ENCODE measurements at places on chromosomes 3 and 15.
A peak's percentile ranks its signal among the peaks of the same experiment; 100 is the strongest.

- no peak for DNase-seq
- no peaks in the 10 kb centered on the region for H3K27me3 ChIP-seq
- H3K27ac ChIP-seq: no peak overlapping the region
These were observed 130.5 kb upstream of the PHLDB2 start for GRCh38 chr3:111728566-111728935.

GRCh38 chr3:30426293-30426993 lies 180.0 kb upstream of the TGFBR2 start:
- no peaks in the 10 kb centered on the region for H3K4me1 ChIP-seq
- no peaks in the 10 kb centered on the region for H3K27me3 ChIP-seq

DNA sequence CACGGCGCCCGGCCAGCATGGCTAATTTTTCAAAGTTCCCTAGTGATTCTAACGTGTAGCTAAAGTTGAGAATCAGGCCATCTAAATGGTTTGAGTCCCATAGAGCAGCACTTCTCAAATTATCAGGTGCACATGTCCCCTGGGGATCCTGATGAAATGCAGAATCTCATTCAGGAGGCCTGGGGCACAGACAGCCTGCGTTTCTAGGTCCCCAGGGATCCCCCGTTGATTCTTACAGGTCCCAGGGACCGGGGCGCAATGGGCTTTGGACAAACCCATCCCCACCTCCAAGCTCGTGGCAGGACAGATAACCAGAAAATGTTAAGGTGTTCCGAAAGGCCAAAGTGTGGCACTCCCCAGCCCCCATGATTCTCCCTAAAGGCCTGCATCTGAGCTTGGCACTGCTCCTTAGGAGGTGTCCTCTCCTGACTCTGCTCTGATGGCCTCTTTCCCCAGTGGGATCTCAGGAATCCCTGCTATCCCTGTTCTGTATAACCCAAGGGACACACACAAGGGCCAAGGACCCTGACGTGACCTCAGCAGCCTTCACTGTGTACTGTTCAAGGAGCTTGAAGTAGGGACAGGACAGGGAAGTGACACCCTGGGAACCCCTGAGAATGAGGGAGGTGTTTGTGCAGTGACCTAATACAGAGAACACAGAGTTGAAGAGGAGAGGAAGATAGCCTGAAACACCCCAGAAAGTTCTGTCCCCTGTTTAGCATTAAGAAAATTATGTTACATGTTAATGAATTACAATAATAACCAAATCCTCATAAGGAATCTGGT lies 8.0 kb downstream of the LRRK1 start:
- DNase-seq: no peak
- no peaks in the 10 kb centered on the region for H3K36me3 ChIP-seq
- H3K27ac ChIP-seq: no peak overlapping the region
- H3K27me3 ChIP-seq: no peaks in the 10 kb centered on the region

- peak; percentile 75 for DNase-seq
- H3K36me3 ChIP-seq: peaks cover 37% of the 10 kb centered on the region
- no peak overlapping the region for H3K27ac ChIP-seq
- no peak overlapping the region for H3K4me3 ChIP-seq
- H3K4me1 ChIP-seq: no peaks in the 10 kb centered on the region
These were observed 3.3 kb downstream of the TUBGCP5 start for GRCh38 chr15:23035964-23036566.

DNA sequence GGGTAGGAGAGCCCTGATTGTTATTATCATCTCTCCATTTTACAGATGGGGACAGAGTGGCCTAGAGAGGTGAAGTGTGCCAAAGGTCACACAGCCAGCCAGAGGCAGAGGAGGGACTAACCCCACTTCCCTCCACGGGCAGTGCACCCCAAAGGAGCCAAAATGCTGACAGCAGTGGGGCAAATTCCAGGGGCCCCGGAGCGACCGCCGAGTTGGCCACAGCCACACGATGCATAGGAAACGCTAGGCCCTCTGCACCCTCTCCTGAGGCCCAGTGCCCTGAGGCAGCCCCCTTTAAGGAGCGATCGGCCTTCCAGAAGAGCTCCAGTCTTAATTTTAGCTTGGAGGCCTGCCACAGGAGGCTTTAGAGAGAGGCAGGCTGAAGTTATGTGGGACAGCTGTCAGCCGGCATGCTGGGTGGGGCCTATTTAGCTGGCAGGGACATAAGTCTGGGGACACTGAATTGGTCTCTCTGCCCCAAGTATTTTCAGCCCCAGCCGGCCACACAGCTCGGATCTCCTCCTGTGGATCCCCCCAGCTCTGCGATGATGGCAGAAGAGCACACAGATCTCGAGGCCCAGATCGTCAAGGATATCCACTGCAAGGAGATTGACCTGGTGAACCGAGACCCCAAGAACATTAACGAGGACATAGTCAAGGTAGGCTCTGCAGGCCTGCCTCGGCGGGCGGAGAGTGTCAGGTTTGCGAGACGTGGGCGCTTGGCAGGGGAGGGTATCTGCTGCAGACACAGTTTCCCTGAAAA lies at the start of gene CAV3:
CAV3 (plus strand) TSS at position 471 of the 763 bp plus-strand sequence; CDS start at position 546, 75 bp downstream.
- H3K27me3 ChIP-seq: no peaks in the 10 kb centered on the region
- H3K36me3 ChIP-seq: no peaks in the 10 kb centered on the region
- no peak within 1 kb of the TSS for H3K4me3 ChIP-seq
- no peak within 1 kb of the TSS for H3K27ac ChIP-seq
- no peaks in the 10 kb centered on the region for H3K4me1 ChIP-seq

DNA sequence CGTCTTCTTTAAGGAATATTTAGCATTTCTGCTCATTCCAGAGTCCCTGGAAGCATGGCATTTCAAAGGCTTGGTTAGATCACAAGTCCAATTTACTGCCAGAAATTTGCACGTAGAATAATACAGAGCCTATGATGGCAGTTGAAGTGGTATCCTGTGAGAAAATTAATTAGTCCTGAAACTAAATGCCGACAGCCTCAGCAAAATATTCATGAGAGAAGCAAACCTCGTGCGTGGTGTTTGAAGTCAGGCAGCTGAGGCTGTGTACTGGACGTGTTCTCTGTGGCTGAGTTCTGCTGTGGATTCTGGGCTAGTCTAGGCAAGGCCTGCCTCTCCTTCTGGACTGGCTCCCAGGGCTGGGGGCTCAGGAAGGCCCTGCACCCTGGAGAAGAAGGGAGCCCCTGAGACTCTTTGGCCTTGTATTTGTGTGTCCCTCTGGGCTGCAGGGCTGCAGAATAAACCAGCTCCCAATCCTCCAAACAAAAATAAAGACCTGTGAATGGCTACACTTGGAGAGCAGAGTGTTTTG lies 106.6 kb downstream of the APBA2 start:
- H3K4me1 ChIP-seq: peaks cover 6% of the 10 kb centered on the region
- no peaks in the 10 kb centered on the region for H3K27me3 ChIP-seq
- H3K27ac ChIP-seq: no peak overlapping the region
- DNase-seq: no peak
- no peaks in the 10 kb centered on the region for H3K36me3 ChIP-seq
- no peak overlapping the region for H3K4me3 ChIP-seq

DNA sequence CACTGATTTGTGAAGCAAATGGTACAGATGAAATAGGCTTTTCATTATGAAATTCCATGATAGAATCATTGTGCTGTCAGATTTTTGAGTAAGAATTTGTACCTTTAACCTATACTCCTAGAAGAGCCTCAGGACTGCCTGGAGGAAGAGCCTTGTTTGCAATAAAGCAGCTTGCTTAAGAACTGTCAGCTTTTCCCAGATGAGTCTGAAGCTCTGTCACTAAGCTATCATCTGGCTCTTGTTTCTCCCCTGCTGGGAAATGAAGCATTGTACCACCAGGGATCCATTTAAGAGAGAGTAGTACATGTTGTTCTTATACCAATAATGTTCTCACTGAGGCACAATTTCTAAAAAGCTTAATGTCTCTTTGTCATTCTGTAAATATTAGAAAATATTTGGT lies 85.1 kb upstream of the FLNB start:
- H3K36me3 ChIP-seq: peaks cover 38% of the 10 kb centered on the region
- DNase-seq: no peak
- H3K27me3 ChIP-seq: no peaks in the 10 kb centered on the region

GRCh38 chr3:195859061-195859845 lies 47.5 kb upstream of the MUC4 start:
- H3K4me1 ChIP-seq: no peaks in the 10 kb centered on the region
- peak; percentile 80 for DNase-seq
- no peaks in the 10 kb centered on the region for H3K27me3 ChIP-seq
- no peak overlapping the region for H3K27ac ChIP-seq
- H3K4me3 ChIP-seq: peak overlapping the region; percentile 40

Measured in H9 (cell line).